Progenitor cell of endocrine pancreas (in vitro differentiated cells): ENCODE measurements at places on chromosomes 4 and X.

- H3K4me1 ChIP-seq, result peaks cover 24% of the 10 kb centered on the region
- H3K27ac ChIP-seq, result no peak overlapping the region
- H3K4me3 ChIP-seq, result no peak overlapping the region
- no peak for DNase-seq
- no peaks in the 10 kb centered on the region for H3K27me3 ChIP-seq
Observed at GRCh38 chrX:34140816-34141215, 8.7 kb upstream of the FAM47A start.

DNA sequence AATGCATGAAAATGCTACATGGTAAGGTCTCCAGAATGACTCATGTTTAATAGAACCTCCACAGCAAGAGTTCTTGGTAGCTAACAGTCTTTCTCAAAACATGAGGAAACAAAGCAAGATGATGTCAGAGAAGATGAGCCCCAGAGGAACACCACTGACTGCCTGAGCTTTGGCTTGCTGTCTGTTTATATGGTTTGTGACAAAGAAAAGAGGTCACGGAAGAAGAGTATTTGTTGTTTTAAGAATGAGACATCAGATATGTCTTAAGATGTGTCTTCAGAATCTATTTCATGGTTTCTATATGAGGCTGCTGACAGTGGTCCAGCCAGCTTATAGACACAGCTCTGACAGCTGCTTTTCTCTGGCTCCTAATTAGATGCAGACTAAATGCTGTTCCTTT is 18.8 kb upstream of the AREG start:
- peaks cover 3% of the 10 kb centered on the region for H3K4me1 ChIP-seq
- DNase-seq, result no peak
- H3K27ac ChIP-seq, result no peak overlapping the region
- no peak overlapping the region for H3K4me3 ChIP-seq
- no peaks in the 10 kb centered on the region for H3K36me3 ChIP-seq

DNA sequence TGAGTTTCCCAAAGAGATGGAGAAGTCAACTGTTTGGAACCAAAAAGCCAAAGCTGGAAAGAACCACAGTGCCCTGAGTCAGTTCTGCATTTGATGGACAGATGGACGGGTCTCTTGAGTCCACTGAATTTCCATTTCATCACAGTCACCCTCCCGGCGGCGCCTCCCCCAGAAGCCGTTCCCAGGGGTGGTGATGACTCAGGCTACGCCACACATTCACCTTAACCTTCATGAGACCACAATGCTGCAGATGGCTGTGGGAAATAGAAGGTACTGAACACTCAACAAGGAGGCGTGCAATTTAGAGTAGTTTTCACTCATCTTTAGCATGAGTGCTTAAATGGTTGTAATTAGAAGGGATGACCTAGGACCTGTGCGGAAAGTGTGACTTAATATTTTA is 61.3 kb downstream of the STOX2 start:
- H3K27me3 ChIP-seq, result no peaks in the 10 kb centered on the region
- no peak for DNase-seq
- peaks cover 23% of the 10 kb centered on the region for H3K4me1 ChIP-seq
- no peak overlapping the region for H3K27ac ChIP-seq
- no peak overlapping the region for H3K4me3 ChIP-seq

DNA sequence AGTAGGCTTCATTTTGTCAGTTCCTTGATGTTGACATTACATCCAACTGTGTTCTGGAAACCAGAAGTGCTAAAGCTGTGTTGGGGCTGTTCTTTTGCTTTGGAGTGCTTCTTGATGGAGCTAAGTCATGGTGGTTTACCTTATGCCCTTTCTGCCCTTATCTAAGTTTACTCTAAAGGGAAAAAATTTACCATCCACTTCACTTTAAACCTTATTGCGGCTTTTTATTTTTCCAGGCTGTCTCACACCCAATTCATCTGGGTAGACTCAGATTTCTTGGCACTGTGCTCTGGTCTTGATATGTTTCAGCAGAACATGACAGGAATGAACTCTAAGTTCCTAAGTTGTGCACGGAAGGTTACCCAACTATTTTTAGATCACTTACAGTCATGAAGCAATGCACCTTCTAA is 104.7 kb upstream of the TTC29 start:
- H3K4me3 ChIP-seq, result no peak overlapping the region
- no peaks in the 10 kb centered on the region for H3K36me3 ChIP-seq
- H3K27ac ChIP-seq, result no peak overlapping the region
- H3K27me3 ChIP-seq, result no peaks in the 10 kb centered on the region

DNA sequence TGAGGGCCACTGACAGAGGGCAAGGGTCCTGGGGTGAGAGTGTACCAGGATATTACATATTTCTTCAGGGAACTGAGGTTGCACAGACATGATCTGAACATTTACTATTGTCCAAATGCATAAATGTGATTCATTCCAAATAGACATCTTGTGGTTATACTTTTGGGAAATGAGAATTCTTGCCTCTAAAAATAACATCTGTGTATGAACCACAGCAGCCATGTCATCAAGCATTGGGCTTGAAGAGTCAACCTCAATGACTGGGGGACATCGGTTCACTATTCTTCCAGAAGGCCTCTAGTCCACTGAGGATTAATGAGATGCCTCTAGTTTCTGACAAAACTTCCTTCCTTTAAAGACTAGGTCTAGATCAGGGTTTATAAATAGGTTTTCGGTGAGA is 193.1 kb upstream of the GPC4 start:
- H3K4me3 ChIP-seq, result no peak overlapping the region
- H3K4me1 ChIP-seq, result no peaks in the 10 kb centered on the region
- DNase-seq, result no peak
- H3K36me3 ChIP-seq, result no peaks in the 10 kb centered on the region

DNA sequence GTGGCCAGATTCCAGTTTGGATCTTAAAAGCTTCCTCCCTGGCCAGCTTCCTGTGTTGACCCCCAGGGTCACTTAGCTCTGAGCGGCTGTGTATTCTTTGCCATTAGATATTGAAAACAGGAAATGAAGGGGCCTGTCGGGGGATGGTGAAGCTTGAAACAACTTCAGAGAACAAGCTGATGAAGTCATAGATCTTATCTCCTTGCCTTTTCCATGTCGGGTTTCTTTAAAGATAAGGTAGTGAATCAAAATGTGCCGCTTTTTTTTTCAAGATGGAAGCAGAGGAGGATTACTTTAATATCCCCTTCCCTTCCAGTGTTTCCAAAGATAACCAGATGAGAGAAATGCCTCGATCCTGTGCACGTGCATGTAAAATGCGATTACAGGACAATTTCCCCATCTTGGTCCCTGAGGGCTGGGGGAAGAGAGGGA is 508.5 kb downstream of the MID1IP1 start:
- no peak overlapping the region for H3K4me3 ChIP-seq
- no peaks in the 10 kb centered on the region for H3K27me3 ChIP-seq
- H3K4me1 ChIP-seq, result peaks cover 11% of the 10 kb centered on the region

DNA sequence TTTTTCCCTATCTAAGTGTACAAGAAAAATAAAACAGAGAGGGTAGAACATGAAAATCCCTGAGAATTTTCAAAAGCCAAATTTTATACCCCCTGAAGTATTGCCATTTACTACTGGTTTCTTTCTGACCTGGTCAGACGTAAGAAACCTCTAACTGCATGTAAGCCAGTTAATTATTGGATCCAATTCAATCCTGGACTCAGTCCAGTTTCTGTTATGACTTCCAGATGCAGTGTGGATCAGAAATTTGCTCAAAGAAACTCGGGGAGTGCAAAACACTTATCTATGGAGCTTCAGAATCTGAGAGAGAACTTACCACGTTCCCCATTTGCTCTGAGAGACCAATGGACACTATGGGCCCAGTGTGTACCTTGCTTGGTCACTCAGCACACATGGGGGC is 383.5 kb downstream of the KLHL4 start:
- no peak overlapping the region for H3K27ac ChIP-seq
- no peaks in the 10 kb centered on the region for H3K36me3 ChIP-seq
- no peaks in the 10 kb centered on the region for H3K4me1 ChIP-seq
- H3K4me3 ChIP-seq, result no peak overlapping the region
- DNase-seq, result no peak
- no peaks in the 10 kb centered on the region for H3K27me3 ChIP-seq

- H3K4me1 ChIP-seq, result no peaks in the 10 kb centered on the region
- no peak for DNase-seq
- H3K27ac ChIP-seq, result no peak overlapping the region
- no peak overlapping the region for H3K4me3 ChIP-seq
- no peaks in the 10 kb centered on the region for H3K36me3 ChIP-seq
Observed at GRCh38 chrX:78329486-78329885, 2.1 kb upstream of the CYSLTR1 start.

- peaks cover 16% of the 10 kb centered on the region for H3K4me1 ChIP-seq
- H3K36me3 ChIP-seq, result no peaks in the 10 kb centered on the region
- no peaks in the 10 kb centered on the region for H3K27me3 ChIP-seq
Observed at GRCh38 chr4:189090174-189090814, 850.4 kb upstream of the FRG1 start.
